ENCODE measurements at places on chromosomes 2 and 18.

DNA sequence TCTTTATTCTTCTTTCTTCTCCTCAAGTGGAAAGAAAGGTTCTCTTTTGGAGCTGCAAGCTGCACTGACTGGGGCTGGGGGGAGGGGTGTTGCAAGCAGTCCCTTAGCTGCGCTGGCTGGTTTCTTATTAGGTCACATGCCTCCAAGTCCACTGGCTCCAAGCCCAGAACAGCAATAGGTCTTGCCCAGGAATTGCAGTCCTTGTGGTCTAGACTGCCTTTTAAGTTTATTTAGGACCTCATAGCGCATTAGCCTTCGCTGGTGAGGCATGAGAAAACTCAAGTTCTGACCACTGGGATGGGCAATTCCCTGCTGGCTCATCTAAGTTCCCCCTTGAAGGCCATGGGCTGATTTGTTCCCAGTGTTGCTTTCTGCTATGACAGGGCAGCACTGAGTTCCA, 138.6 kb upstream of the SCN7A start:
- no peak for DNase-seq

GRCh38 chr2:73862987-73863386, 29.8 kb upstream of the ACTG2 start:
- DNase-seq, result no peak

- no peak for DNase-seq
Measured at GRCh38 chr2:233096006-233096405, 35.9 kb downstream of the INPP5D start.

- DNase-seq, result no peak
Measured at GRCh38 chr2:187580462-187581124, 26.4 kb upstream of the TFPI start.
